ENCODE measurements at places on chromosomes 7 and 10.

- DNase-seq = no peak
Measured at GRCh38 chr10:44805466-44806210, 105.5 kb upstream of the TMEM72 start.

GRCh38 chr7:67448271-67448670 lies 451.6 kb downstream of the TYW1 start:
- no peak for DNase-seq

- DNase-seq = no peak
Measured at GRCh38 chr7:82578430-82578829, 134.9 kb upstream of the CACNA2D1 start.

DNA sequence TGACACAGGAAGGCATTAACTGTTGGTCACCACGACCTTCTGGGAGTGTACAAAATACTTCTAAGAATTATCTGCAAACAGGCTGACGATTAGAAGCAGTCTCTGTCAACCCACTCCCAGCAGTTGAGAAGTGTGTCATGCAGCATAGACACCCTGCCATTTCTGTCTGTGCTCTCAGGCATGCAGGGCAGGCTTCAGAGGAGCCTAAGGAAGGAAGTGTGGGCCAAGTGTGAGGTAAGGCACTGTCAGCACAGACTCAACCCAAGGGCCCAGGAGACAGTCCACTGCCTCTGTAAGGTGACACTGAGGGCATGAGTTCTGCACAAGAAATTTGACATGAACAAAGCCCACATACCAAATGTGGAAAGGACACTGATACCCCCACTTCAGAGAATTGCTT lies 109.0 kb upstream of the VIPR2 start:
- no peak for DNase-seq

DNA sequence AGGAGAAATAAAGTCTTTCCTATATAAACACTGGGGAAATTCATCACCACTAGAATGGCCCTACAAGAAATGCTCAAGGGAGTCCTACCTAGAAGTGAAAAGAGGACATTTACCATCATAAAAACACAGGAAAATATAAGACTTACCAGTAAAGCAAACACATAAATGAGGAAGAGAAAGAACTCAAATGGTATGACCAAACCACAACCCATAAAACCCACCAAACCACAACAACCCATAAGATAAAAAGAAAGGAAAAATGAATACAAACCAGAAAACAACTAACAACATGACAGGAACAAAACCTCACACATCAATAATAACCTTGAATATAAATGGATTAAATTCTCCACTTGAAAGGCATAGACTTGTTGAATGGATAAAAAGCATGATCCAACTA lies 71.9 kb upstream of the DIP2C start:
- no peak for DNase-seq
